ENCODE measurements at places on chromosomes 7 and 10.

DNA sequence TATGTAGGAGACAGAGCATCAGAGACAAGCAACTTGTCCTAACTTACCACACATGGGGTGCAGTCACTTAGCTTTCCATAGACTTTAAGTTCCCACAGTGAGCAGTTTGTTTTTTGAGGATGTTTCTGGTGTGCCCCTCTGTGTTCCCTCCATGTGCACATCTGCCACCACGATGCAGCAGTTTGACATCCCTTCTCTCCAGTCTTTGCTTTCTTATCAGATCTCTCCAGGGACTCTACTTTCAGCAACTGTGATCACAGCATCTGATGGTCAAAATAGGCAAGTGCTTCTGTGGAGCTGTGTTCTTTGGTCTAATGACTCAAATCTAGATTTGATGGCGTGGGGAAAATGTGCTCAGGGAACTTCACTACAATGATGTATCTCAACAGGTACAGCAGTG, 96.5 kb upstream of the NAMPT start:
- no peak for DNase-seq

DNA sequence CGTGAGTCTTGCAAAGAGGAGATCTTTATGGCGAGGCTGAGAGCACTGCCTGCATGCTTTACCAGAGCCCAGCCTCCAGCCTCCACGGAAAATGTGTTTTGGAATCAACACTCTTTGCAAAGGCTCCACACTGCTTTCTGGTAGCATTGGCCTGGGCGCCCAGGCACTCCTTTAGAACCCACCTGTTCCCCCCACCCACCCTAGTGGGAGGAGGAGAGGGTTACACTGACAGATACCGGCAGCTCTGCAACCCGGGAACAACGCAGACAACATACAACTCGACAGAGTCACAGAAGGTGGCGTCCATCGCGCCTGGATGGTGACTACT, 5.5 kb upstream of the MNX1 start:
- DNase-seq, result no peak

DNA sequence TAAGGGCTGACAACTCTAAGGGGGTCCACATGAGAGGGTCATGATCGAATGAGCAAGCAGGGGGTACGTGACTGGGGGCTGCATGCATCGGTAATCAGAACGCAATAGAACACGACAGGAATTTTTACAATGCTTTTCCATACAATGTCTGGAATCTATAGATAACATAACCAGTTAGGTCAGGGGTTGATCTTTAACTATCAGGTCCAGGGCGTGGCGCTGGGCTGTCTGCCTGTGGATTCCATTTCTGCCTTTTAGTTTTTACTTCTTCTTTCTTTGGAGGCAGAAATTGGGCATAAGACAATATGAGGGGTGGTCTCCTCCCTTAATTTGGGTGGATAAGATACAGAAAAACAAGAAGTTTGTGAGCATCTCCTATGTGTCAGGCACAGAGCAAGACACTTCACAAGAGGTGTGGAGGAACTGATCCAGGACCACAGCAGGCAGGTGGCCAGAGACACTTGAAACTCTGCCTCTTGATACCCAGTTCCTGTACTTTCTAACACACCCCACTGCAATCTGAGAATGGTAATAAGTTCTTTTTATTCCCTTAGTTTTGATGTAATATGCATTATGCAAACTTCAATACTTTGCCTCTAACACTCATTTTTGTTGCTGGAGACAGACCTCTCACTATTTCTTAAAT, 18.0 kb upstream of the MRLN start:
- DNase-seq, result no peak

DNA sequence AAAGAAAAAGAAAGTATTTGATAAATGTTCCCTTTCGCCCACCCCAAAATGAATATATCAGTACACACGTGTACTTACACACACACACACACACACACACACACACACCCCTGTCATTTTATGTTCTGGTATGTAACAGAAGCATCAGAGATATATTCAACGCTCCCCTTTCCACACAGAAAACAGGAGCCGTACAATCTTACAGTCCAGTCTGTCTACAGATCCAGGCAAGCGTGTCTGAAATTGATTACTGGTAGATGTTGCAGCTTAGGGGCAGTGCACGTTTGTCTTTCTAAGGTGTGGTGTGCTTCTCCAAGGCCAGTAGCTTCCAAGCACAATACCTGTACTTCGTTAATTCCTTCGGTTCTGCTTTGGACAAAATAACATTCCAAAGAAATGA, 143.7 kb upstream of the RNF32 start:
- no peak for DNase-seq

DNA sequence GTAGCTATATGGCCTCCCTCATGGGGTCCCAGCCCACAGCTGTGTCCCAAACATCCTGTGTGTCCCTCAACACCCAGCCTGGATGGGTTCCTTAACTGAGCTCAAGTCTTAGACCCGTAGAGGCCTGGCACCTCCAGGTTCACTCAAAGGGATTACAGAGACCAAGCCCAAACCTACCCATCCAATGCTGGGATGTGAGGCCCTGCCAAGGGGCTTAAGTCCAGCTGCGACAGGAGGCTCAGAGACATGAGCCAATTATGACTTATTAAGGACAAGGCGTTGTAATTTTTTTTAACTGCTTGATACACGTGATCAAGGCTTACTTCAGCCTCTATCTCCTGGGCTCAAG, 105.6 kb upstream of the RET start:
- DNase-seq, result no peak

DNA sequence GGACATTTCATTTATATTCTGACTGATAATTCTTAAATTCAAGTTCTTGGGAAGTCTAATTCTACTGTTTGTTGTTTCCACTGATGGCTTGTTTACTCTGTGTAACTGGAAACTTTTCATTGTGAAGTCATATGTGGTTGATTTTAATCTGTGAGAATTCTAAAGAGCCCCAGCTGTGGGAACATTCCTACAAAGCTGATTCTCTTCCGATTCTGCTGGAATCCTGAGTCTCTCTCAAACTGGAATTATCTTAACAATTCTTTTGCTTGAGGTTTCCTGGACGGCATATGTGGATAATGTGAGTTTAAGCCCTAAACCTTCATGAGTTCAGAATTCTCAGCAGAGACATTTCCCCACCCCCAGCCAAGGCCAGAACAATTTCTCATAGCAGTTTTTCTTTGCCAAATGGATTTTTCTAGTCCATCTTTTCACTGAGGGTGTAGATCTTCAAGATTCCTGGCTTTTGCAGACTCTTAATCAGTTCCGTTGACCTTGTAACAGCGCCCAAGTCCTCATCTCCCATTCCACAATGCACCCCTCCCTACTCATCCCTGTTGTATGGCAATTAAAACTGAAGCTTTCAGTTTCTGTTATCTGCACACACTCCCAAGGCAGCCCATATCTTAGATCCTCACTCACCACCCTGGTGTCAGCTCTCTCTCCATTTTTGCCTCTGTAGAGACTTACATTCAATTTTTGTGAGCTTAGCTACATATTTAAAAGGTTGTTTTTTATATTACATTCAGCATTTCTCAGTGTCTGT, 37.6 kb downstream of the GRM8 start:
- DNase-seq, result no peak

DNA sequence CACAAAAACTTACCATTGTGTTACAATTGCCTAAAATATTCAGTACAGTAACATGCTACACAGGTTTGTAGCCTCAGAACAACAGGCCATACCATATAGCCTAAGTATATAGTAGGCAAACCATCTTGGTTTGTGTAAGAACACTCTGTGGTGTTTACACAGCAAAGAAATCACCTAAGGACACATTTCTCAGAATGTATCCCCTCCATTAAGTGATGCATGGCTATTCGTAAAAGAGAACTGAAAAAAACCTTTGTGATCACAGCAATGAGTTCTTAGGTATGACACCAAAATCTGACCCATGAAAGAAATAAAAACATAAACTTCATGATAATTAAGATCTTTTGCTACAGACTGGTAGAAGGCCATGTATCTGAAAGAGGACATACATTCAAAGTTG, 121.5 kb downstream of the JMJD1C start:
- no peak for DNase-seq

DNA sequence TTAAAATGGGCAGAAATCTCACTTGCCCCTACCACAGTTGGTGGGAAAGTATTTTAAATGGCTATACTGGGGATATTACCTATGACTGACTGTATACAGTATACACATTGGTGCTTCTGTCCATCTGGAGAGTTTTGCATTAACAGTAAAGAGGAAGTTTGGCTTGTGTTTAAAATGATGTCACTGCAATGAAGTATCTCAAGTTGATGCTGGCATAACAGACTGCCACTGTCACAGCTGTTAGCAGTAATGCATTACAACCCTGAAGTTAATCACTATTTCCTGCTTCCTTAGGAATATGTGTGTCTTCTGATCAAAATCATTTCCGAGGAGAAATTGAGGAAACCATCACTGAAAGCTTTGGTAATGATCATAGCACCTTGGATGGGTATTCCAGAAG, 1.9 kb downstream of the DKK1 start:
- DNase-seq, result no peak

- DNase-seq, result no peak
Measured at GRCh38 chr10:90967865-90968264, 47.0 kb upstream of the ANKRD1 start.

- no peak for DNase-seq
Measured at GRCh38 chr7:6608081-6608480, 7.3 kb upstream of the ZNF853 start.

DNA sequence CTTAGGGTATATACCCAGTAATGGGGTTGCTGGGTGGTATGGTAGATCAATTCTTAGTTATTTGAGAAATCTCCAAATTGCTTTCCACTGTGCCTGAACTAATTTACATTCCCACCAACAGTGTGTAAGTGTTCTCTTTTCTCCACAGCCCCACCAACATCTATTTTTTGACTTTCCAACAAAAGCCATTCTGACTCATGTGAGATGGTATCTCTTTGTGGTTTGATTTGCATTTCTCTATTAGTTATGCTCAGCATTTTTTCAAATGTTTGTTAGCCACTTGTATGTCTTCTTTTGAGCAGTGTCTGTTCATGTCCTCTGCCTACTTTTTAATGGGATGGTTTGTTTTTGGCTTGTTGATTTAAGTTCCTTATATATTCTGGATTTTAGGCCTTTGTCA, 66.4 kb downstream of the MGAM2 start:
- no peak for DNase-seq

DNA sequence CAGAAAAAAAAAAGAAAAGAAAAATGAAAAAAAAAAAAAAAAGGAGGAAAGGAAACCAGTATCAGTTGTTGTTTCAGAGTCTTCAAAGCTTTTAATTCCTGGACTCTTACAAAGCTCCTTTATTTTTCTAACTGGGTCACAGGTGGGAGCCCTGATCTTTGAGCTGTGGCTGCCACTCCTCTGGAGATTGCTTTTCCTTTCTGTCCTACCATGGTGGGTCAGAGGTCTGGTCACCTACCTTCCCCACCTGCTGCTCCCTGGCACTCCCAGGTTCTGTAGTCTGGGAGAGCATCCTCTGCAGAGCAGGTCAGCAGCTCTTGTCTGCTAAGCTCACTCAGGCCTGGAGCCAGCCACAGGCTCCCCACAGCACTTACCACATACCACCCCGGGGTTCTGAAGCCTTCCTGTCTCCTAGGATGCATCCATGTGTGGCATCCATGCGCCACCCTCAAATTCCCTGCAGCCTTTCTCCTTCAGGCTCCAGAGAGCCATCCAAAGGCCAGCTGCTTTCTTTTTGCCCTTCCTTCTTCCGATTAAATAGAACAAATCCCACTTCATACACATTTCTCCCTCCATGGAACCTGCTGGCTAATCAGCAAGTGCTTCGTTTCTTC, 73.2 kb upstream of the TPK1 start:
- DNase-seq, result no peak

GRCh38 chr7:38844952-38845563, 63.9 kb downstream of the VPS41 start:
- DNase-seq, result no peak

GRCh38 chr7:93196336-93196735, 29.9 kb downstream of the HEPACAM2 start:
- peak; percentile 53 for DNase-seq

GRCh38 chr7:125814100-125814499, 884.5 kb upstream of the POT1 start:
- no peak for DNase-seq
